ENCODE measurements at places on chromosomes 3 and 15. TPM values are rescaled to one million over a fixed set of nuclear protein-coding genes. Genes with fewer than 3 reads are reported as not detected.

The PPP1R14D gene
- total RNA-seq, result not detected

- no peak for DNase-seq
Measured at GRCh38 chr15:79084308-79084968, 6.1 kb downstream of the RASGRF1 start.

The SLC12A1 gene
- total RNA-seq, result not detected

- DNase-seq, result no peak
Measured at GRCh38 chr15:84731774-84732173, 15.8 kb upstream of the SEC11A start.

The ARPP21 gene
- not detected for total RNA-seq

DNA sequence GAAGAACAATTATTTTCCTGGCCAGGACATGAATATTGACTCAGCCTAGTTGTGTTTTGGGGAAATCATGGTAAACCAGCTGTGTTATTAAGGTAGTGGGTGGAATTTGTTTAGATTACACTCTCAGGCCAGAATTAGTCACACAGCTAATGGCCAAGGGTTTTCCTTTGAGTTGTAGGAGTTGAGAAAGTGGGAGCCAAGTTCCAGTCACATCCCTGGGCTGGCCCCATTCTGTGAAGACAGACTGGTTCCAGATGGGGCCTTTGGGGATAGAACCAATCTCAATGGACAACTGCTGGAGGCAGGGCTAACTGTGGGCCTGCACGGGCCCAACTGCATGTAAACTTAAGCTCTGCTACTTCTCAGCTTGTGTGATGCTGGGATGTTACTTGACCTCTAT lies 1.4 kb upstream of the RASL12 start:
- DNase-seq, result no peak

DNA sequence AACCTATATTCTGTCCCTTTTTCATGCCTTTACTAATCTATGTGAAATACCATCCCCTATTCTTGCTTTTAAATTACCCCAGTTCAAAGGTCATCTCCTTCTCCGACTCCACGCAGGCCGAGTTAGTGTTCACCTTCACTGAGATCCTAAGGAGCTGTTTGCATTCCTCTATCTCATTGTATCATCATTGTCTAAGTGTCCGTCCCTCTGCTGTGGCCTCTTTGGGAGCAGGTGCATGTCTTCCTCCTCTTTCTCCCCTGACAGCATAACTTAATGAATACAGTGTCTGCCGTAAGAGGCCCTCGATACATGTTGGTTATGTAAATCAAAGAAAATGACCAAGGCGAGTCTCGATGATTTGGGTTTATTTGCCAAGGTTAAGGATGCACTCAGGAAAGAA lies 4.9 kb upstream of the PPP1R2 start:
- DNase-seq, result no peak

DNA sequence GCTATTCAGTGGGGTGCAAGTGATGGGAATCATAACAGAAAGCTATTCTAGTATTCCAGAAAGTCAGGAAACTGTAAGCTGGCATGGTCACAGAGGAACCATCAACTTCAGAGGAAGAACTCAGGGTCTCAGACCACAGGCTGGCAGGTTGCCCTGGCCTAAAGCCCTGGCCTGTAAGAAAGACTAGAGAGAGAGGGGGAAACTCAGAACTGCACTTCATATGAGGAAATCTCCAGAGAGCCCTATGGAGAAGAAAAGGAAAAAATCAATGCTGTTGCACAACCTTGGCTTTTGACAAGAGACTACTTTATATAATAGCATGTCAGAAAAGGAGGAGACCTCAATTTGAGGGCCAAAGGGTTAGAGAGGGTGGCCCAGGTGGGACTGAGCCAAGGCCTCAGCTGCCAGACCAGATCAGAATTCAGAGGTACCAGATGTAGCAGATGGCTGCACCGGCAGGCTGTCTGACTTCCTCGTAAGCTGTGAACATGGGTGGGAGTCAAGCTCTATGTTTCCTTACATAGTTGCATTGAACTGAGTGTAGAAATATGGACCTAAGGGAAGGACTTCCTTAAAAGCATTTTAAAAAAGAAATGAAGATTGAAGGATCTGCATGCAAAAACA lies 333.8 kb downstream of the PDCD6IP start:
- DNase-seq, result no peak

The ATP13A4 gene
- total RNA-seq, result not detected

GRCh38 chr3:113747283-113748046 lies 630 bp downstream of the ATP6V1A start:
- no peak for DNase-seq

DNA sequence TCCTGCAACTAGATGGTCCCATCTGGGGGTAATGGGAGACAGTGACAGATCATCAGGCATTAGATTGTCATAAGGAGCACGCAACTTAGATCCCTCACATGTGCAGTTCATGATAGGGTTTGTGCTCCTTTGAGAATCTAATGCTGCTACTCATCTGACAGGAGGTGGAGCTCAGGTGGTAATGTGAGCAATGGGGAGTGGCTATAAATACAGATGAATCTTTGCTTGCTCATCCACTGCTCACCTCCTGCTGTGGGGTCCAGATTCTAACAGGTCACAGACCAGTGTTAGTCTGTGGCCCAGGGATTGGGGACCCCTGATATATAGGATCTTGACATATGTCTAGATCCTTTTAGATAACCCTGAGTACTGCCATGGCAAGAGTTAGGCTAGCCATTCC lies 52.7 kb downstream of the RASGRF1 start:
- no peak for DNase-seq

The SNRPA1 gene
- 21.4 TPM for total RNA-seq
